H54 (cell line): ENCODE measurements at places on chromosomes 16 and 17.
A peak's percentile ranks its signal among the peaks of the same experiment; 100 is the strongest.

DNA sequence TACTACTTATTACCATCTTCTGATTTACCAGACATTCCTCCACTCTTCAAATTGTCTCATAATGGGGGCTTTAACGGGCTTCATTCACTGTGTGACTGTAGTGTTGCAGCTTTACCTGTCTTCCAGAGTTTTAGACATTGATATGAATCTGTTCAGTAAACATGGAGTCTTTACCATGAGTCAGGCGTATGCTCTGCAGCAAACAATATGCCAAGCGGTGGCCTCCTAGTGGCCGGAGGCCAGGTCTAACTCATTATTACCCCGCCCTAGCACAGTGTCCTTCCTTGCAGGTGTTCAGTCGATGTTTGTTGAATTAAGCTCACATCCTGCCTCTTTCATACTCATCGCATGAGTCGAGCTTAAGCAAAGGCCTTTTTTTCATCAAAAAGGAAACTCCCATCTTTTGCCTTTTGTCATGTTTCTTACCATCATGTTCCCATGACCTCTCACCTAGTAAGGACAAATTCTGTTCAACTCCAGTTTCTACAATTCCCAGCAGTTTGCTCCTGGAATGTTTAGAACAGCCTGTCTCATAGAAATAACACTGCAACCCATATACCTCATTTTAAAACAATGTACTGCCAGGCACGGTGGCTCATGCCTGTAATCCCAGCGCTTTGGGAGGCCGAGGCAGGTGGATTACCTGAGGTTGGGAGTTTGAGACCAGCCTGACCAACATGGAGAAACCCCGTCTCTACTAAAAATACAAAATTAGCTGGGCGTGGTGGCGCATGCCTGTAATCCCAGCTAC is 39.4 kb downstream of the TUBD1 start:
- DNase-seq = peak; percentile 74

DNA sequence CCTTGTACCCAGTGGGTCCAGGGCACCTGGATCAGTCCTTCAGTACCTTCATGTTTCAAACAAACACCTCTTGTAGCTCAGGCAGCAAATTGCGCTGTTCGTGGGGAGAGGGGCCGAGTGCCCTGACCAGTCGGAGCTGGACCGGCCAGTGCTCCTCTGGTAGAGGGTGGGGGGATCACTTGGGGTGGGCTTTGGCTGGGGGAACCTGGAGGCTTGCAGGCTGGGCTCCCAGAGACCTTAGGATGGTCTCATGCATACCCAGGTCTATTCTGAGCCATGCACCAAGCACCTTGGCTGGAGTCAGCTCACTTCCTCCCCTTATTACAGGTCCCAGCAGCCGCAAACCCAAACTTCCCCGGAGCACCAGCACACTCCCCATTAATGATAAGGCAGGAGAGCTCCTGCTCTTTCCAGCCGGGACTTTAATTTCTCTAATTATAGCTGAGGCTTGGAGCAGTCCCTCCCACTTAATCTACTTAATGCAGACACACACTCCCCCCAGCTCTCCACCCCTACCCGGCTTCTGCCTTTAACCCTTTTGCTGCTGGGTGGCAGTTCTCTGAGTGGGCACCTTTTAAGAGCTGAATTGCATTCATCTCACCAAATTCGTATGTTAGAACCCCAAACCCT is 26.3 kb upstream of the MGAT5B start:
- no peak for DNase-seq

- DNase-seq = no peak
Observed at GRCh38 chr17:70124723-70125122, 44.6 kb upstream of the KCNJ2 start.

DNA sequence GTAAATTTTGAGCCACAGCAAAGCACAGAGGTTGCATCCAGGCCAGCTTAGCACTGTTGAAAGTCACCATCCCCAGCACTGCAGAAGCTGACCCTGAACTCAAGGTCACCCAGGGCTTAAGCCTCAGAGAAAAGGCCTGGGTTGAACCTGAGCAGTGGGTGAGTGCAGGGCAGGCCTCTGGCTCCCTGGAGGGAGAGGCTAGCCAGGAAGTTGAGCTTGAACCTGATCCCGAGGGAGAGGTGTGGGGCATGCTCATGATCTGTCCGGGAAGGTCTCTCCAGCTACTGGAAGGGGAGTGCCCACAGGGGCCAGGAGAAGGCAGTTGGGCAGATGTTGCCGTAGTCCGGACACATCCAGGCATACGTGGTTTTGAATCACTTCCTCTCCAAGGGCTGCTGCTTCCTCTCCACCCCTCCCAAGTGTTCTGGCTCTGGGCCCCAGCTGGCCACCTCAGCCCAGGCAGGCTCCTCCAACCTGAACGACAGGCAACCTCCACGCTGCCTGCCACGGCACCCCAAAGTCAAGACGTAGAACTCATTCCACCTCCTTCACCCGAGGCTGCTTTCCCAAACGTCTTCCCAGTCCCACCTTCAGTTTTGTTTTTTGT is 18.4 kb downstream of the CARHSP1 start:
- peak; percentile 69 for DNase-seq

DNA sequence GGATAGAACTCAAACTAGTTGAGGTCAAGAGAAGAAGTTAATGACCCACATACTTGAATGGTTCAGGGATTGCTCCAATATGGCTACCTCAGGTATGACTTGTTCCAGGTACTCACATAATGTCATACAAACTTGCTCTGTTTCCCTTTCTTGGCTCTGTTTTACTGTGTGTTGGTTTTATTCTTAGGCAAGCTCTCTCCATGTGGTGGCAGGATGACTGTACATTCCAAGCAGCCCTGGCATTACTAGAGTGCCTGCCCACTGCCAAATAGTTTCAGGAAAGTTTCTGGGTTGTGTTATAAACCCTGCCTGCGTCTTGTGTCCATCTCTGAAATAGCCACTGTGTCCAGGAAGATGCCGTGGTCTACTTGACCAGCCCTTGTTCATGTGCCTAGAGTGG is 476.8 kb downstream of the SHISA9 start:
- DNase-seq = no peak

DNA sequence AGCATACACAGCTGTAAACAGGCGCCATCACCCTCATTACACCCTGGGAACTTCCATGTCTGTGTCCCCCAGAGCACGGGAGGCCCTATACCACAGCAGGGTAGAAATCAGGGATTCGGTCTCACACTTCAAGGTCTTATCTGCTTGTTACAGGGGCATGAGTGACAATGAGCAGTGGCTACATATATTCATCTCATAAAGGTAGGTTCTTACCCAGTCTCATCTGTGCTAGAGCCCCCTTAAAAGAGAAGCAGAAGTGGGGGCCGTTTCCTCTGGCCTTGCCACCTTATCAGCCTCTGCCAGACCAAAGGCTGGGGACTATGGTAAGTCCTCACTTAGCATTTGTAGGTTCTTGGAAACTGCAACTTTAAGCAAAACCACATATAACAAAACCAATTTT is 46.5 kb downstream of the IRX5 start:
- DNase-seq = no peak

DNA sequence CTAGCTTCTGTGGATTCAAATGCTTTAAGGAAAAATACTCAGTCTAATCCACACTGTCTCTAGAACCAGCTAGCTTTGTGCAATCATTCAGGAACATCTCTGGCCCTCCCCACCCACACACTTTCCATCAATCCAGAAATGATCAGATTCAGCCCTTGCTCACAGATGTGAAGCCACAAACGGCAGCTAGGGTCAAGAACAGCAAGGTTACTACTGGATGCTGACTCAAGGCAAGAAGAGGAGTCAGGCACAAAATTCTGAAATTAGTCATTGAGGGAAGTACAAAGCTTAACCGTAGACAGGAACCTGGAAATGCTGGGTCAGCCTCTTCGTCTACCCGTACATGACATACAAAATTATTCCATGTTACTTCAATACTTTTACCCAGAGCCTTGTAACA is 174.6 kb downstream of the CDH13 start:
- no peak for DNase-seq

GRCh38 chr17:51687887-51688286 is 427.5 kb downstream of the UTP18 start:
- no peak for DNase-seq

DNA sequence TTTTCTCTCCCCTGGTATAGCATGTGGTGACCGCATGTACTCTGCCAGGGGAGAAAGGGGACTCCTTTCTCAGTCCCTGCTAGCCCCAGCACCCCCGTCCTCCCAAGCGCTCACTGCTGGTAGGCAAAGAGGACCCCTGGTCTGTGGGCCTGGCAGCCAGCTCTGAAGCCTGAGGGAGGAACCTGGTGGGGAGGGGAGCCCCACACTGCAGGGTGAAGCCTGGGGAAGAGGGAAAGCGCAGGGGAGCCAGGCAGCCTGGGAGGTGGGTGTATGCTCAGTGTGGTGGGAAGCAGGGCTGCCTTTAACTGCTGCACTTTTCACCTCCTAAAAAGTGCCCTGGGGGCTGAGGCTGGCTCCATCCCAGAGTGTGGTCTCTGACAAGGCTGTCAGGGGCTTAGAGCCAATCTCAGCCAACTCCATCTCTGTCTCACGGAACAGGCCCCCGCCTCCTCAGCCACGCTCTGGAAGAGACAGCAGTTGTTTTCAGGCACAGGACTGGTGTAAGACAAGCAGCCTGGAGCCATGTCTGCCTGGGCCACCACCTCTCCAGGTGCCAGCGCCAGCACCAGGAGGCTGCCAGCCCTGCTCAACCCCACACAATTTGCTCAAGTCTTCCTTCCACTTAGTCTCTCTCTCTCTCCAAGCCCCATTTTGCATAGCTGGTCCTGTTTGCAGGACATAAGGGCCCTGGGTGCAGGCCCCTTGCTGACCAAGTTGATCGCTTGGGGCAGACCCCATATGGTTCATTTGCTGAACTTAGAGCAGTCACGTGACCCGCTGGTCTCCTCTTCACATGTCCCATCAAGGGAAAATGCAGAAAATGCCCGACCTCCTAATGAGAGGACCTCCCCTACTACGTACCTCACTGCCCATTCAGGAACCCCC is 14.7 kb upstream of the TBX2 start:
- DNase-seq = no peak

- peak; percentile 40 for DNase-seq
Observed at GRCh38 chr17:74296548-74296936, 22.5 kb downstream of the DNAI2 start.

DNA sequence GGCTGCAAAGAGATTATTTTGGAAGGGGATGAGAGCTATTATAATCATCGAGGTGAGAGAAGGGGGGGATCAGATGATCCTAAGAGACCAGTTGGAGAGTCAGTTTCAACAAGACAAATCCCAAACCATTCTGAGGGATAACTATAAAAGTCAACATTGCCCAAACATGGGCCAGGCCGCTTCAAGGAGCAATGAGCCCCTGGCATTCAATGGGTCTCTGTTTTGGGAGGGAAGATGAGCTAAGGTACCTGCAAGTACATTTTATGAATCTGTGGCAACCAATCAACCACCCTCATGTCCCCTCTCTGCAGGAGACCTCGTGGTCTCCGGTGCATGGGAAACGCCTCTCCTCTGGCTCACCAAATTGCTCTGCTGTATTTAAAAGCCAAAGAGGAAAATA is 209.9 kb upstream of the C16orf82 start:
- no peak for DNase-seq

DNA sequence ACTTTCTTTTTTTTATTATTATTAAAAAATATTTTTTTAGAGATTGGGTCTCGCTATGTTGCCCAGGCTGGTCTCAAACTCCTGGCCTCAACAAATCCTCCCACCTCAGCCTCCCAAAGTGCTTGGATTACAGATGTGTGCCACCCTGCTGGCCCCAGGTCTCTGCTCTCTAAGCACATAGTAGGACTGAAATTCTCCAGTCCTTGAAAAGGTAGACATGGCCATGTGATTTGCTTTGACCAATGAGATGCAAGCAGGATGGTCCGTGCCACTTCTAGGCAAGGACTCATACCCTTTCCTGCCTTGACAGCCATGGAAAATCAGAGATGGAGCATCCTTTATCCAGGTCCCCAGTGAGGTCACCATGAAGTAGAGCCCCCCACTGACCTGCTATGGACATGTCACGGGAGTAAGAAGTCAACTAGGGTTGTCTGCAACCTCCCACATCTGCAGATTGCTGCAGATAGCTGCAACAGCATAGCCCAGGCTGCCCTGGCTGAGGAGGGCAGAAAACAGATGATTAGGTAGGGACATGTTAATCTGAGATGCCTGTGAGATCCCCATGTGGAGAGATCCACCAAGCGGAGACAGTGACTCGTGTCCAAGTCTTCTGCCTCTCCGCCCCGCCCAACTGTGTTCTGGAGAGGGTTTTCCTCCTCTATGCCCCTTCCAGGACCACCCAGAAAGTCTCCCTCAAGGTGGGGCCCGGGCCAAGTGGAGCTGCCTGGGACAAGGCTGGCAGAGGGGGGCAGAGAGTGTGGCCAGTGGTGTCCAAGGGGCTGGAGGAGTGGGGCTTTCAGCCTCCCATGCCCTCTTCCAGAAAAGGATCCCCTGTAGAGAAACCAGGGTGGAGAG is 11.0 kb downstream of the GSG1L start:
- no peak for DNase-seq

DNA sequence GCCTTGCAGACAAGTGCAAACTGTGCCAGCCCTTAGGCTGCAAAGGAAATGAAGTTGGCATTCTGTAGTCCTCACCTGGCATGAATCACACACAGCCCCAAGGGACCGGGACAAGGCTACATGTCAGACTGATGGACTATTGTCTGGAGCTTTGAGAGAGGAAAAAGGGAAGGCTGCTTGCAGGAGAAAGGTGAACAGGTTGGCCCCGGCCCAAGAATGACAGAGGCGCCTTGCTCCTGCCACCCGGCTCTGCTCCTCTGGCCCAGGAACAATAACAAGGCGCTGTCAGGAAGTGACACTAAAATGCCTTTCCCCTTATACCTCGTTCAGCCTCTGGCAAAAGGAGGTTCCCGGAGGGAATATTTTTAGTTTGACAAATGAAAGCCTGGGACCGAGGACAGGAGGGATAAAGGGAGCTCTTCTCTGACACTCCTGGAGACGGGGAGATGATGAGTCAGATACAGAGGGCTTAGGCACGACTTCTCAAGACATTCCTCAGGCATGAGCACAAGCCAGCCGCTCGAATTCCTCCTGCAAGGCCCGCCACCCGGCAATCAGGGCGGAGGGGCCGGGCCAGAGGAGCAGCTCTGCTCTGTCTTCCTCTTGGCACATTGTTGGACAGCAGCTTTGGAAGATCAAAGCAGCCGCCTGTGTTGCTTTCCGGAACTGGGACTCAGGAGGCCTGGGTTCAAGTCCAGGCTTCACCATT is 105.8 kb downstream of the NOG start:
- DNase-seq = peak; percentile 98

- DNase-seq = no peak
Observed at GRCh38 chr17:78562734-78563133, 14.5 kb downstream of the DNAH17 start.

DNA sequence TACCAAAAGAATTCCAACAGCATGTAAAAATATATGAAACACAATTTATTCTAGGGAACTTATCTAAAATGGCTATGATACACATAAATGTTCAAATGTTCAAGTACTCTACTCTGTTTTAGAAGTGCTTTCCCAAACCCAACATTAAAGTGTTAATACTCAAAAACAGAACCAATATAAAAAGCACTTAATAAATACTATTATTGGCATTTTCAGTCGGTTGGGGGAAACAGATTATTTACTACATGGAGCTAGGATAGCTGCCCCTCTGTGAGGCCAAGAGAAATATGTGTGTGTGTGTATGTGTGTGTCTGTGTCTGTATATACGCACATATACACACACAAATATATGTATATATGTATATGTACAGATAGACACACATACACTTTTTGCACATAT is 32.1 kb upstream of the BRIP1 start:
- DNase-seq = no peak
